ENCODE measurements at places on chromosomes 7 and 10.
A peak's percentile ranks its signal among the peaks of the same experiment; 100 is the strongest.

DNA sequence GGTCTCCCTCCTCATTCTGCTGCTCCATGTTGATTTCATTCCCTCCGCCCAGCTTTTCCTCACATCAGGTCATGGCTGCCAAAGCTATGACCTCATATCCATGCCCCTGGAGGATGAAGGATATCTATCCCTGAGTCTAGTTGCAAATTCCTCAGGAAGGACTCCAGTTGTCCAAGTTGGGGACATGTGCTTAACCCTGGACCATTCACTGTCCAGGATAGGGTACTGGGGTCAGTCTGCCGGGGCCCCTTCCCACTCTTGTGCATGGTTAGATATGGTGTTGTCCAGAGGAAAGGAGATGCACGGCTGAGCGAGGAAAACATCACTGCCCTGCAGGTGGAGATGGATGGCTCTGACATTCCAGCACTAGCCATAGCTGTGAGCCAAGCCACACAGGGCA lies 51.9 kb upstream of the COMTD1 start:
- DNase-seq = no peak

DNA sequence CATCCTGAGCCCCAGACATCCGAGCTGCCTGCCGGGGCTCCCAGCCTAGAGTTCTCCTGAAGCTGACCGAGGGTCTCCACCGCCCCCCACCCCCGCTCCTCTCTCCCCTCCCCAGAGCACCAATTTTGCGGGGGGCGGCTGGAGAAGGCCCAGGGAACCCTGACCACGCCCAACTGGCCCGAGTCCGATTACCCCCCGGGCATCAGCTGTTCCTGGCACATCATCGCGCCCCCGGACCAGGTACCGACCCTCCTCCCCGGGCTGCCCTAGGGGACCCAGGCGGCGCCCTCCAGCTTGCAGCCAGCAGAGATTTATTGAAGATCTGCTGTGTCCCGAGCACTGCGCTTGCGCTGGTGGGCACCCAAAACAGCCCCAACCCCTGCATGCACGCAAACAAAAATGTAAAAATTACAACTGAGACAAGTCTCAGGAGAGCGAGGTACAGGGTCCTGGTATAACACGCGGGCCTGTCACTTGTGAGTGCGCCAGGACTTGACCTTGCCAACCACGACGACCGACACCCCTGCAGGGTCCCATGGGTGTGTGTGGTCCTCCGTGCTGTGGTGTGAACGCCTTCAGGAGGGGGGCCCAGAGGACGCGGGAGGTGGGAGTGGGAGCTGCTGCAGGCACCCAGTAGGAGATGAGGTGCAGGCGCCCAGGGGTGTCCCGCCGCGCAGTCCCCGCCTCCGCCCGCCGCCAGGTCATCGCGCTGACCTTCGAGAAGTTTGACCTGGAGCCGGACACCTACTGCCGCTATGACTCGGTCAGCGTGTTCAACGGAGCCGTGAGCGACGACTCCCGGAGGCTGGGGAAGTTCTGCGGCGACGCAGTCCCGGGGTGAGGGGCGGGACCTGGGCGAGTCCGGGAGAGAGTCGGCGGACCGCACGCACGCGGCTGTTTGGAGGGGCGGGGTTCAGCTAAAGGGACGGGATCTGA lies 3.1 kb downstream of the PCOLCE start:
- peak; percentile 61 for DNase-seq

DNA sequence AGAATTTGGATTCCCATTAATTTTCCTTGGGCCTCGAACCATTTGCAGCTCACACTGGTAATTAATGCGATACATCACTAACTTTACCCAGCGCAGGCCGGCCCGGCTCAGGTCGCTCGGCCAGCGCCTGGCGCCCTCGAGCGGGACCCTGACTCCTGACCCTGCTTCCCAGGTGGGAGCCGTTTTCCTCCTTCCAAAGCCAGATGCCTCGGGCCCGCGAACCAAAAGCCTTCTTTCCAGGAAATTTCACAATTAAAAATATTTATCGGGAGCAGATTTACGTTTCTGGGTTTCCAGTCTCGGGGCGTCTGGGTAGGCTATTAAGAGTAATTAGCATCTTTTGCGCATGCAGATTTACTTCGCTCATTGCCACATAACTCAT lies 12.2 kb downstream of the LBX1 start:
- DNase-seq = no peak

GRCh38 chr10:49387071-49387470 lies 8.8 kb downstream of the DRGX start:
- no peak for DNase-seq

DNA sequence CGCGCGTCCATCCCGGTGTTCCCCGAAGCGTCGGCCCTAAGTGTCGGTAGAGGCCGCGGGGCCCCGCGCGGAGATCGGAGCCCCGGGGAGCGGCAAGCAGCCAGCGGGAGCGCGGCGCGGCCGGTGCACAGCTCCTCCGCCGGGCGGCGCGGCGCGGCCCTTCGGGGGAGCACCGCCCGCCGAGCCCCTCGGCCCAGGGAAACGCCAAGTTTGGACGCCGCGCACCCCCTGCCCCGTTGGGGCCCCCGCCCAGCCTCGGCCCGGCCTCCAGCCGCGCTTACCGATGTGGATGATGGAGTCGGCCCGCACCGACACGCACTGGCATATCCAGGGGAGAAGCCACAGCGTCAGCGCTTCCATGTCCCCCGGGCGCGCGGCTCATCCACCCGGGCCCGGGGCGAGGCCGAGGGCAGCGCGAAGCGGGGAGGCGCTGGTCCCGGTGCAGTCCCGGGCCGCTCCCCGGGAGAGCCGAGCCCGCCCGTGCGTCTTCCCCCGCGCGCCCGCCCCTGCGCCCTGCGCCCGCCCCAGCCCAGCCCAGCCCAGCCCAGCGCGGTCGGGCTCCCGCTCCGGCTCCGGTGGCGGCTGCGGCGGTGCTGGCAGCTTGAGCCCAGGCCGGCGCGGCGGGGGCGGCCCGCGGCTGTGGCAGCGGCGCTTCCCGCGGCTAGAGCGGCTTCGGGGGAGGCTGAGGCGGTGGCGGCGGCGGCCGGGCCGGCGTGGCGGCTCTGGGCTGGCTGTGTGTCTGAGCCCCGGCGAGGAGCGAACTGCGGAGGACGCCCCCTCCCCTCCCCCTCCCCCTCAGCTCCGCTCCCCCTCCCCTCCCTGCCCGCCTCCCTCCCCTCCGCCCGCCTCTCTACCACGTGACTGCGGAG lies at the start of gene GRID1:
GRID1 (minus strand) TSS at position 763 of the 869 bp plus-strand sequence.
- peak; percentile 58 for DNase-seq

- DNase-seq = no peak
Measured at GRCh38 chr7:156192921-156193320, 380.7 kb upstream of the SHH start.

DNA sequence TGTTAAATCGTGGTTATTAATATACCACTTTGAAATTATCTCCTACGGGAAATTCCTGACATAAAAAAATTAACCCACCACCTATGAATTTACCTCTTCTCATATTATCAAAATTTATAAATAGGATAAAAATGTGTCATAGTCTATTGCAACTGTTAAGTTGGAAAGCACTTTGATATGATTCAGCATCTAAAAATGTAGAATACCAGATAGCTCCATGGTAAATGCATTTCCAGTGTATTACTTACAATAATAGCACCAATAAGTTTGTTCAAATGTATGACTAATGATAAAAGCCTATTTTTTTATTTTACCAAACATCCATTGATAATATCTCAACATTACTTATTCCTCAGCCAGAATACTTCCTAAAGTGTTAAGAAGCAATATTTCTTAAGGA lies 13.6 kb upstream of the KCND2 start:
- DNase-seq = no peak

DNA sequence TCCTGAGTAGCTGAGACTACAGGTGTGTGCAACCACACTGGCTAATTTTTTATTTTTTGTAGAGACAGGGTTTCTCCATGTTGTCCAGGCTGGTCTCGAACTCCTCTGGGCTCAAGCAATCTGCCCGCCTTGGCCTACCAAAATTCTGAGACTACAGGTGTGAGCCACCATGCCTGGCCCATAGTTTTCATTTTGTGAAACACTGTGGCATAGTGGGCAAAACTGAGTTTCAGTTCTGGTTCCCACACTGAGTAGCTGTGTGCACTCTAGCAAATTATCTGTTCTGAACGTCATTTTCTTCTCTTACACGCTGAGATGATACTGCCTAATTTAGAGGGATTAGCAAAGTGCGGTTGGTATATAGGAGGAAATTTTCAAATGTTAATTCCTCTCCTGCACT lies 13.5 kb downstream of the ATP5MK start:
- DNase-seq = no peak

- no peak for DNase-seq
Measured at GRCh38 chr7:82985144-82985802, 177.4 kb downstream of the PCLO start.

GRCh38 chr10:28284126-28284525 lies 18.7 kb downstream of the MPP7 start:
- DNase-seq = no peak

All from activated T-cell treated with anti-CD3 and anti-CD28 coated beads, Interleukin-2, amount 50 U/mL, for 24 hours (primary cell).